ENCODE measurements at places on chromosomes 5 and 9.

- no peak for DNase-seq
These were observed 353.1 kb upstream of the IRX2 start for GRCh38 chr5:3104429-3105060.

DNA sequence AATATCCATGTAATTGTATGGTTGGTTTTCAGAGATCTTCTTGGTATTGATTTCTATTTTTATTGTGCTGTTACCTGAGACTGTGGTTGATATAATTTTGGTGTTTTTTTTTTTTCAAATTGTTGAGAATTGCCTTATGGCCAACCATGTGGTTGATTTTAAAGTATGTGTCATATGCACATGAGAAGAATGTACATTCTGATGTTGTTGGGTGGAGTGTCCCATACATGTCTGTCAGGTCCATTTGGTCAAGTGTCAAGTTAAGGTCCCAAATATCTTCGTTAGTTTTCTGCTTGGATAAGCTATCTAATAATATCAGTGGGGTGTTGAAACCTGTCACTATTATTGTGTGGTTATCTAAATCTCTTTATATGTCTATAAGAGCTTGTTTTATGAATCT is 160.0 kb upstream of the ITGA1 start:
- DNase-seq: no peak

DNA sequence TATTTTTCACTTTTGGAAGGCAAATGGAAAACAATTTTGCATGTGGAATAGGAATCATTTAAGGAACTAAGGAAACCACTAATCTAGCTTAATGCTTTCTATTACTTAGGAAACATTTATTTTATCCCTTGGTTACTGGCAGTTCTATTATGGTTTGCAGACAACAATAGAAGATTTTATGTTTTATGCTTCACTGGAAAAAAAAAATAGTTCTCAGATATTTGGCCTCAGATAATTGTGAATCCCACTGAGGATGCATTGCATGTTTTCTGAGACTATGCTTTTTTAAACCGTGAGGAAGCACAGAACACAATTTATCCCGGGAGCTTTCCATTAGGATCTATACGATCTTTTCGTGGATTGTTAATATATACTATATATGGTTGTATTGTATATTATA is 356.9 kb downstream of the CSNK1G3 start:
- DNase-seq: no peak

DNA sequence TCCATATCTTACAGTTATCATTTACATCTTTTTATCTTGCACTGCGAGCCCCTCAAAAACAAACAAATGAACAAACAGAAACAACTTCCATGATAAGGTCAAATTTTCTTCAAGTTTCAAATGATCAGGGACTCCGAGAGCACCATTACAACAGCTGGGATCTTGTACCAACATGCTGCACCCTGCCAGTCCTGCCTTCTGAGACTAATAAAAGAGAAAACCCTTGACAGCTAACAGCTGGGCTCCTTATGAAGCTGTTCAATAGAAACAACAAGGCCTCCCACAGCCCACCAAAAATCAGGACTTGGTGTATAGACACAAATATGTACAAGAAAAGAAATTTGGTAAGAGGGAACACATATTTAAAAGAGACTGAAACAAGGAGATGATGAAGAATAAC is 985.3 kb upstream of the DMAC1 start:
- no peak for DNase-seq

GRCh38 chr9:123457583-123457982 is 101.6 kb downstream of the CRB2 start:
- no peak for DNase-seq

GRCh38 chr9:93475856-93476255 is 22.5 kb upstream of the FAM120AOS start:
- no peak for DNase-seq

GRCh38 chr9:36791222-36791950 is 218.7 kb downstream of the MELK start:
- no peak for DNase-seq

DNA sequence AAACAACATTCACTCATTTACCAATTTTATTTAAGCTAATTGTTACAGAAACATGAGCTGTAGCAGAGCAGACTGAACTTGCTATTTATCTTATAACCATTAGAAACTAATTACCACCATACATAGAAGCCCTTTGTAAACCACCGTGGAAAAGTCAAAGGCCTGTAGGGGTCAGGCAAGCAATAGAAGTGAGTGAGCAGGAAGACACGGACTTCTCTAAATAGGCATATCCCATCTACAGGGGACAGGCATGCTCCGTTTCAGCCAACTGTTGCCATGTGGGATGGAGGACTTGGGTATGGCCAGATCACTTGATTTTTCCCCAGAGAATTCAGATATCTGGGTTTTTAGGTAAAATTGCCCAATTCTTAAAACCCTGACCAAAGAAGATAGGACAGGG is 44.8 kb downstream of the PRRC1 start:
- no peak for DNase-seq

DNA sequence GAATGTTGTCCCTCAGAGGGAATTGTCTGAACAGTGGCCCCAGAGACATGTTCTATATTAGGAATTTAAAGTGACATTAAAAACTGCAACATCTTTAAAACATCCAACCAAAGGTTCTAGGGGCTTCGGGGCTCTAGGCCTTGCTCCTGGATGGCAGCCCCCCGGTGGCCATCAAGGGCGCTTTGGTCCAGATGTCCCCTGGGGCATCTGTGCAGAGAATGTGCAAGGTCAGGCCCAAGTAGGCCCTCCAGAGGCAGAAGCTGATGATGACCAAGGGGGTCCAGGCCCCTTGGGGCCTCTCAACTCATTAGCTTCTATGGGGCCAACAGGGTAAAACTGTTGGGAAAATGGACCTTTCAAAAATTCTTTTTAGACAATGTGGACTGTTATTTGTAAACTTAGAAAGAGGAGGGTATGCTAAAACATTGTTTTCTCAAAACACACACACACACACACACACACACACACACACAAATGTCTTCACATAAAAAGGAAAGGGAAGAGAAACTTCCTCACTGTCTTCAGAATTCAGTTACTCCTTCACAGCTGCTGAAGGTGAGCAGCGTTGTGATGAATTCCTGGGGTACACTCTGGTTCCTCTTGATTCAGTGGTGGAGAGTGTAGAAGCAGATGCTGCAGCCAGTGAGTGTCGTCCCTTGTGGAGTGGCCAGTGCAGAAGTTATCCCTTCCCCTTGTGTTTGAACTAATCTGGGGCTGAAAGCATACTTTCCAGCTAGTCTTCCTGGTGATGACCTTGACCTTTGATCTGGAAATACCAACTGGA is 125.2 kb downstream of the WDR41 start:
- no peak for DNase-seq

GRCh38 chr9:115923903-115924668 is 229.5 kb upstream of the PAPPA start:
- DNase-seq: no peak

DNA sequence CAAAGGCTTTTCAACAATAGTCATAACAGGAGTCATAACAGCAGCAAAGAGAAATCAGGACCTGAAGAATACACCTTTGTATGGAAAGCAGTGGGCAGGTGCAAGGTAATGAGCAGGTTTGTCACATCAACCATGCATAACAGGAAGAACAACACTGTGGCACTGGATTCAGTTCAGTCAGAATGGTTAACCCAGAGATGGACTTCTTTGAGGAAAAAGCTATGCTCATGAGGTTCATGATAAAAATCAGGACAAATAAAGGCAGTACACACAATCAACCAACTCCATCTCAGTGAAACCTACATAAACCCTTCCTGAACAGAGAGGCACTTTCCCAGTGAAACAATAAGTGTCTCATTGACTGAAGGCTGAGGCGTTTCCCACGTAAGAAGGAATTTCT is 27.0 kb downstream of the ABITRAM start:
- DNase-seq: no peak

DNA sequence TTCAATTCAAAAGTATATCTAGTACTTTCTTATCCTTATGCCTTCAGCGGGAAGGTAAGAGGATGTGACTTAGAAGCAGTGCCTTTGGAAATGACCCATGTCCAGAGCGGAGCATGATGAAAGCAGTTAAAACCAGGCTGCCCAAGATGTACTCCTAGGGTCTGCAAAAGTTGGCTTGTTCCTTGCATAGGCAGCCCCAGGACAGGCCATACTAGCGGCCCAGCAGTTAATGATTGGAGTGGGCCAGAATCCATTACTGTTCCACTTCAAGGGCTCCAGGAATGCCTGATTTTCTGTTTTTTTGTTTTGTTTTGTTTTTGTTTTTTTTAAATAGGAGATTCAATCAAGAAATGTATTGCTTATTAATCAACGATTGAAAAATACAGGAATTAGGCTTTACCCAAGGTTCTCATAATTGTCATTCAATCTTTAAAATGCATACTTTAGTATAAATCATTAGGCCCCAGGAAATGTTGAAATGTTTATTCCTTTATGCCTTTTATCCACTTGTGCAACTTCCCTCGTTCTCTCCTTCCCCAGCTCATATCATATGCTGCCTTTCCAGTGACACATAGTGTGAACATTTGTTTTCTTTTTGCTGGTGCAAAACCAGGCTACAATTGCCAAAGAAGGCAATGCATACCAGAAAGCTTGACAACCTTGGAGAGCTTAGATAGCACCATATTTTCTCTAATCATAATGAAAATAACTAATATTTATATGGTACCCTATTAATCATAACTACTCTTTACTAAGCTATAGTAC is 190.8 kb downstream of the ARHGEF28 start:
- DNase-seq: no peak

GRCh38 chr9:69671311-69671878 is 776 bp downstream of the APBA1 start:
- no peak for DNase-seq

- no peak for DNase-seq
These were observed 787.3 kb upstream of the WWC1 start for GRCh38 chr5:167503926-167504720.

- no peak for DNase-seq
These were observed 455 bp upstream of the FER start for GRCh38 chr5:108747111-108747773.

- DNase-seq: no peak
These were observed 752.4 kb upstream of the SEMA6A start for GRCh38 chr5:117326997-117327396.

DNA sequence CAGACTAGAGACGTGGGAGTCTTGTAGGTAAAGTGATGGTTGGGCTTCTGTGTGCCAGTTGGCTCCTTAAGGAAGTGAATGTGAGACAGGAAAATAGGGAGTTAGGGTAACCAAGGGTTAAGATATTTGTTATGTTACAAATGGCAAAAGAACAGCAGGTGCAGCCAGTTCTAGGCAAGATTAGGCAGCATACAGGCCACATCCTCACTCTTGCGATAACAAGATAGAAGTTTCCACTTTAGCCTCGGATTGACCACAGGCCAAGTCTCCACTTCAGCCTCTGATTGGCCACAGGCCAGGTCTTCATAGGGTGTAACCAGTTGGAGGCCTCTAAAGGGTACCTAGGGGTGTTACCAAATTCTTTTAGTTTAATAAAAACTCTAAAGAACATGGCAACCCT is 54.6 kb upstream of the ABCA1 start:
- no peak for DNase-seq

DNA sequence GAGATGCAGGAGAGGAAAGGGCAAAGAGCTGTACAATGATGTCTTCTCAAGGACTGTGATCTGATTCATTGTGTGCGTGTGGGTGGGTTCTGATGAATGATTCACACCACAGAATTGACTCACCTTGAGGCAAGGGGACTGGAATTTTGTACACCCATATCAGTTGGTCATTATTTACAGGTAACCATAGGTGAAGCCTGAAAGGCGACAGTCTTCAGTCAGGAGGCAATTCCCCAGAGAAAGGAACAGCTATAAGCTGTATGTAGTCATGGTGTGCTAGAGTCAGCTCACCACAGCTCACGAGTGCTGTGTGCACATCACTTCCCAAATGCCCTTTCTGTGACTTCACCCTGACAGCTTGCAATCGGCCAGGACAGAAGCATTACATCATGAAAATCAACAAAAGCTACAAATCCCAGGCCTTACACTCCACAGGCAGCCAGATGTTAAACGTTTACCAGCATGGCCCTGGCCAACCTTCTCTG is 87.6 kb upstream of the RPS23 start:
- DNase-seq: peak; percentile 35

DNA sequence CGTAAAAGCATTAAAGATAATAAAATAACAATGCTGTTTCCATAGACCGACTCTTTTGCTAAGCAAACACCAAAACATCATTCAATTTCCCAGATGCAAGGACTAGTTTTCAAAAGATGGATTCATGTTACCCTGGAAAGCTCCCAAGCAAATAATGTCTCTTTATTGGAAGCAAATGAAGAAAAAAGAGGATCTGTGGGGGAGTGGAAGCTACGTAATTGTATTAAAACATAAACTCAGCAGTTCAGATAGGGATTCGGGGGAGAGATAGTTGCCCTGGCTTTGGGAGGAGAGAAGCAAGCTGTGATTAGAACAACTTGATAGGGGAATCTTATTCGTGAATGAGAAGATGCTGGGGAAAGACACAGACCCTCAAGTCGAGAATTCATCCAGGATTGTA is 491.0 kb upstream of the CLINT1 start:
- no peak for DNase-seq

DNA sequence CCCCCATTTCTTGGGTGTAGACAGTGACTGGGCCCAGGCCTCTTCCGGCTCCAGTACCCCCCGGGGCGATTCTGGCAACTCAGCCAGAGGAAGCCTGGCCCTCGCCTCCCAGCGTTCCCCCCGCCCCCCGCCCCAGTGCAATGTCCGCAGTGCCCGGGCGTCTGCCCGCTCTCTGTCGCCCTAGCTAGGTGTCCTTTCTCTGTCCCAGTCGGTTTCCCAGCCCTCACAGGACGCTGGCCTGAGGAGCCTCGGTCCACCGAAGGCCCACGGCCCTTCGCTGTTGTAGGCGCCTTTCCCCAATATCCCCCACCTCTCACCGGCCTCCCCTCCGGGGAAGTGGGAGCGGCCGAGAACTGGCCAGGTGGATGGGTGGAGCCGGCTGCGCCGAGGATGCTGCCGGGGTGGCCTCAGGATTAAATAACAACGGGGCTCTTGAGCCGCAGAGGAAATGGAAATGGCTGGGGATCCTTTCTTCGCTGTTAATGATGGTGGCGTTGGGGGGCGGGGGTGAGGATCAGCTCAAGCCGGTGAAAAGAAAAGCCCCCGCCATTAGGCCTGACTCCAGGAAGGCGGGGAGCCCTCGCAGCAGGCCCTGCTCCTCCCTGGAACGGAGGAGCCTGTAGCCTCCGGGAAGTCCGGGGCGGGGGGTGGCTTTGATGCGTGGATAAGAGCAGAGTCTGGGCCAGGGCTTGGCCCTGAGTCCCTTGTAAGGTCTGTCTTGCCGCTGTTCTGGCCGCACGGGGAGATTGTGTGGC is 1.1 kb upstream of the SPRY4 start:
- no peak for DNase-seq

DNA sequence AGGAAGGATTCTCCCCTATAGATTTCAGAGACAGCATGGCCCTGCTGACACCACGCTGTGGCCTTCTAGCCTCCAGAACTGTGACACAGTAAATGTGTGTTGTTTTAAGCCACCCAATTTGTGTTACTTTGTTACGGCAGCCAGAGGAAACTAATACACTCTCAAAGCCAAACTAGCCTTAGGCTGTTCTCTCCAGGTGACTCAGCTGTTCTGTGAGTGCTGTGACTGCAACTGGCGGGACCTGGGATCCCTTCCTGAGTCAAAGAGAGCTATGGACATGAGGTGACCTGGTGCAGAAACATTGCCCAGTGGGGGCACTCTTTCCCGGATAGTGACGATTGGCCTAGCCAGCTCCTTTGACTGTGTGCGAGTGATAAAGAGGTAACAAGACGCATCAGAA is 14.0 kb upstream of the MLANA start:
- DNase-seq: no peak

GRCh38 chr5:151174612-151175101 is 17.1 kb upstream of the ANXA6 start:
- no peak for DNase-seq

Data from stimulated activated CD4-positive, alpha-beta T cell treated with anti-CD3 and anti-CD28 coated beads, TNF-alpha, amount 100 ng/mL, for 24 hours (primary cell).